ENCODE measurements at places on chromosomes 7 and 10. TPM values are rescaled to one million over a fixed set of nuclear protein-coding genes. Genes with fewer than 3 reads are reported as not detected.

LAMTOR4 gene
- polyA plus RNA-seq = 492 TPM

DLX6 gene
- polyA plus RNA-seq = not detected

NPC1L1 gene
- polyA plus RNA-seq = not detected

CDNF gene
- 0.25 TPM for polyA plus RNA-seq

EBLN1 gene
- not detected for polyA plus RNA-seq

NPTX2 gene
- polyA plus RNA-seq = 0.16 TPM

HECW1 gene
- polyA plus RNA-seq = not detected

OR9A2 gene
- polyA plus RNA-seq = not detected

PRKG1 gene
- polyA plus RNA-seq = 0.03 TPM

TRIM73 gene
- polyA plus RNA-seq = 1.6 TPM

All from endothelial cell of umbilical vein (primary cell).